ENCODE measurements at places on chromosomes 4 and X.

DNA sequence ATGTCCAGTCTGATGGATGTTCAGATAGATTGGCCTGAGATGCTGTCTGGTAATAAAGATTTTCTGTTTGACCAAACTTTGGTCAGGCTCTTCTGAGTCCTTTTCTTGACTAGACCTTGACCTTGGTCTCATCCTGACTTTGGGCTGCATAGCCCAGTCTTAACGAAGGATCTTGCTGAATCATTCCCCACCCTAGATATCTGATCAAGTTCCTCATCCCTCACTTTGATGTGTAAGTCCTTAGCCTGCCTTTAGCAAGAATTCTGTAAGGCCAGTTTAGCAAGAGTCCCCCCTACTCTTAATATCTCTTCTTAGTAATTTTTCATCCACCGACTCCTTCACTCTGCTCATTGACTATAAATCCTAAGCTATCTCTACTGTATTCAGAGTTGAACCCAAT, 244.4 kb upstream of the JADE1 start:
- DNase-seq = no peak

- DNase-seq = no peak
Observed at GRCh38 chr4:186775902-186776301, 52.2 kb upstream of the FAT1 start.

DNA sequence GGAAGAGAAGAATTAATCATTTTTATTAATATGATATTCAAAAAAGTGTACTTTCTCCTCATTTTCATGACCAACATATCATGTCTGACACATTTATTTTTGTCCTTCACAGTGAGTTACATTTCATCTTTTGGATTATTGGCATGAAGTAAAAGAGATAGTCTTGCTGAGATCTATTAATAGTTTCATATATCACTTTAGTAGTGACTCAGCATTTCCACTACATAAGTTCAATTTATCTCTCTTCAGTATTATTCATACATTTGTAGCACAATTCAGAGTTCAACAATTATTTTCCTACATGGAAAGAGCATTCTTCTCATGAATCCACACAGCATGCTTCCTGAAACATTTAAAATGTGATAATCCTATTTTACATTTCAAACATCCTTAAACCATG, 1461.1 kb downstream of the TECRL start:
- DNase-seq = no peak

DNA sequence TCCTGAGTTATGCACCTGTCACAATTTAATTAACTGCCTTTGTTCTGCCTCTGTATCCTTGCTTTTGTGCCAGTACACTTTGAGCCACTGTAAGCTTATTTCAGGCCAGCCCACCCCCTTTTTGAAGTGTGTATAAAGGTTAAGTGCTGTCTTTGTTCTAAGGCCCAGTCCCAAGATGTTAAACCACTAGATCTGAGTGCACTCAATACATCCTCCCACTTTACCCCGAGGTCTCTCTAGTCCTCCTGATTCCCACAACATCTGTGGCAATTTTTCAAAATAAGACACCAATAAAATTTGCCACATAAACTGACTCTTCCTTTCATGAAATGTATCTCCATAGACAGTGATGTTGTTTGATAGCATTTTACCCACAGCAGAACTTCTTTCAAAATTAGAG, 124.1 kb upstream of the SPIN4 start:
- no peak for DNase-seq

DNA sequence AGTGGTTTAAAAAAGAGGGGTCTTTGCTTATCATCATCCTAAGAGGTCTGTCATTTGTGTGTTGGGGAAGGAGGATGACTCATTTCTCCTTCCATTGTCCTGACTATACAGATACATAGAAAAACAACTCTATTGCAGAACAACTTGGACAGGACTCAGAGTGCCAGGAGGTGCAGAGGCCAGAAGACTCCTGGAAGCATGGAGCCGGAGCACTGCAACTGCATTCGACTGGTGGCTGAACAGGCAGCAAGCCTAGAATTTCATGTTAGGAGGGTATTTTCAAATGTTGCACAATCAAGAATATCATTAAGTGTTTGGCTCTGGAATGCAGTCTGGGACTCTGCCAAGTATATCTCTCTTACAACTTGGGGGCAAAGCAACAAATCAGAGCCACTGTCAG, 35.0 kb upstream of the MAML3 start:
- no peak for DNase-seq
